ENCODE measurements at places on chromosomes 5 and 9. TPM values are rescaled to one million over a fixed set of nuclear protein-coding genes. Genes with fewer than 3 reads are reported as not detected.

HBEGF gene
- 15.7 TPM for total RNA-seq

PCDHB7 gene
- not detected for total RNA-seq

CDK7 gene
- total RNA-seq: 18.3 TPM

ADAMTS2 gene
- total RNA-seq: 7.3 TPM

PLEKHG4B gene
- total RNA-seq: 0.36 TPM

SPATA31A3 gene
- total RNA-seq: not detected

SEC24A gene
- 23.9 TPM for total RNA-seq

OXCT1 gene
- total RNA-seq: 27.0 TPM

GABRA6 gene
- not detected for total RNA-seq

TTC39B gene
- total RNA-seq: 36.9 TPM

ACTBL2 gene
- not detected for total RNA-seq

FKTN gene
- total RNA-seq: 16.2 TPM

CHSY3 gene
- total RNA-seq: 0.73 TPM

EFNA5 gene
- 14.3 TPM for total RNA-seq

TRMO gene
- total RNA-seq: 14.9 TPM

OLFML2A gene
- total RNA-seq: 4.7 TPM

AK8 gene
- 2.0 TPM for total RNA-seq

PNPLA7 gene
- total RNA-seq: 17.2 TPM

TMEM141 gene
- 110 TPM for total RNA-seq

PRSS3 gene
- 174 TPM for total RNA-seq

TGFBI gene
- 26.8 TPM for total RNA-seq

CYSRT1 gene
- not detected for total RNA-seq

GFPT2 gene
- total RNA-seq: 17.4 TPM

FCN2 gene
- total RNA-seq: not detected

Data from mucosa of descending colon (tissue), 3 donors.